CD8-positive, alpha-beta memory T cell (primary cell): ENCODE measurements at places on chromosomes 3 and 15. TPM values are rescaled to one million over a fixed set of nuclear protein-coding genes. Genes with fewer than 3 reads are reported as not detected.

Gene CSTA
- total RNA-seq = 0.31 TPM

Gene SH2D7
- not detected for total RNA-seq

Gene GXYLT2
- not detected for total RNA-seq

Gene TEX55
- not detected for total RNA-seq

Gene CIB1
- 162 TPM for total RNA-seq

Gene CCDC54
- total RNA-seq = not detected

Gene TMOD3
- 54.0 TPM for total RNA-seq

Gene AMOTL2
- total RNA-seq = not detected

Gene SERINC4
- 0.26 TPM for total RNA-seq

Gene SNX22
- total RNA-seq = 0.40 TPM

Gene BCHE
- total RNA-seq = not detected

Gene PLSCR5
- not detected for total RNA-seq
